Left ventricle myocardium superior (tissue), 1 donor: ENCODE measurements at places on chromosomes 5 and 9. TPM values are rescaled to one million over a fixed set of nuclear protein-coding genes. Genes with fewer than 3 reads are reported as not detected.

Gene ABO
- total RNA-seq: 1.7 TPM

Gene RABEPK
- total RNA-seq: 9.0 TPM

- DNase-seq: no peak
These were observed 19.7 kb downstream of the CPEB4 start for GRCh38 chr5:173907686-173908371.

- DNase-seq: no peak
These were observed 32.2 kb upstream of the PSD2 start for GRCh38 chr5:139763280-139763929.

GRCh38 chr5:120806202-120806601, 342.1 kb downstream of the PRR16 start:
- no peak for DNase-seq

DNA sequence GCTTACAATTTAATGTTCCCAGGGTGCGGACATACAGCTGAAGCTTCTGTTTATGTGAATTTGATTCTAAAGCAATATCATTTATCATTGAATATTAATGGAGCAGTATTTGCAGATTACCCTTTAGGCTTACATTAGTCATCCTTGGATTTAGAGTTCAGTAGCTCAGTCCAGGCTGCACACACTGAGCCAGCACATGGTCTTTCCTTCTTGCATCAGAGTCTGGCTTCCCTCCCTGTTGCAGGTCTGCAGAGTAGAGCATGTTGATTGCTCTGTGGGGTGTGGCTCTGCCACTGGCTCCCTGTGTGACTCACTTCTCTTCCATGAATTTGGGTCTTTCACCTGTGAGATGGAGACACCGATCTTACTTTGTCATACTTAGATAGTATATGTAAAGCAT, 36.8 kb downstream of the NSG2 start:
- no peak for DNase-seq

DNA sequence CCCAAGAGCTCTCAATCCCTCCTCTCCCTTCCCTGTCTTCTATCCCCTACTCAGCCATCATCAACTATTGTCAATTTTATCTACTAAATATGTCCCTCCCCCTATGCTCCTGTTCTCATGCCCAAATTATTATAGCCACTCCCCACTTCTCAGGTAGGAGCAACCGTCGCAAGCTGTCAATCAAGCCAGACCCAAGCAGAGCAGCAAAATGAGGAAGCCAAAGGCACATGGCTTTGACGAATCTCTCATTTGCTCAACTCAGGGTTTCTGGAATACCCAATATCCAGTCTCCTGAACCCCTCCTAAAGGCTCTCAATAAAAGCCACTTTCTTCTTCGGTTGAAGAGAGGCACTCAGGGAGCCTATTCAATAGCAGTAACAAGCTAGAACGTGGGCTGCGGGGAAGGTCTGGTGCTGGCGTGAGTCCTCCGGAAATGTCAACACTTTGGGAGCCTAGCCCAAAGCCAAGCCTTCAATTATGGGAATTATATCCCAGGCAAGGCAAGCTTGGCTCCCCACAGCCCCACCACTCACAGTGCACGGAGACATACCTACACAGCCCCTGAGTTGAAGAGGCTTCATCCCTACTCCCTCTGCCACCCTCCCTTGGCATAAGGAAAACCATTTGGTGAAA, 47.7 kb downstream of the SIL1 start:
- no peak for DNase-seq

DNA sequence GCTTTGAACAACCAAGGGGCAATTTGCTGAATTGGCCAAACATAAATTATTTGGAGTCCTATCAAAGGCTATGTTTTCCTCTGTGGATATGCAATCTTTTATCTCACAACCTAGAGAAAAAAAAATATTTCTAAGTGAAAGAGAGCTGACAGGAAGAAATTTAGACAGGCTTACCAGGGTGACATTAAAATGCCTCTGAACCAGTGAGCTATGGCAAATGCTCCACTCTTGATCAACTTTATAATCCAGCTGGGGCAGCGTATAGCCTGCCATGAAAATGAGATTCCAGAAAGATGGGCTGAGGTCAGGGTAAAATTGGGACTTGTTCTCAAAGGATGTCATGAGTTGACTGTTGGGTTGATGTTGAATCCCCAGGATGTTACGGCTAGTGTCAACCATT, 399.3 kb upstream of the TRPC7 start:
- no peak for DNase-seq
